ENCODE measurements at places on chromosomes 3 and 15. TPM values are rescaled to one million over a fixed set of nuclear protein-coding genes. Genes with fewer than 3 reads are reported as not detected.

The ZBTB47 gene
- polyA plus RNA-seq: 7.7 TPM

The ANKRD63 gene
- not detected for polyA plus RNA-seq

The SSR3 gene
- 90.2 TPM for polyA plus RNA-seq

The NANOGP8 gene
- polyA plus RNA-seq: 0.16 TPM

The CYP8B1 gene
- polyA plus RNA-seq: not detected

The POTEB3 gene
- not detected for polyA plus RNA-seq

The CAV3 gene
- polyA plus RNA-seq: not detected

The OR5K3 gene
- not detected for polyA plus RNA-seq

The LARP6 gene
- polyA plus RNA-seq: 23.6 TPM

The HCN4 gene
- polyA plus RNA-seq: 0.03 TPM

The SLC28A2 gene
- not detected for polyA plus RNA-seq

The IL20RB gene
- 0.82 TPM for polyA plus RNA-seq

The SOX2 gene
- 0.24 TPM for polyA plus RNA-seq

The DNAH12 gene
- 0.28 TPM for polyA plus RNA-seq

The GPR176 gene
- polyA plus RNA-seq: 3.0 TPM

The XCR1 gene
- 0.04 TPM for polyA plus RNA-seq

The TM6SF1 gene
- 3.4 TPM for polyA plus RNA-seq

The CCDC13 gene
- 0.75 TPM for polyA plus RNA-seq

The ROBO2 gene
- 7.3 TPM for polyA plus RNA-seq

The STXBP5L gene
- 2.5 TPM for polyA plus RNA-seq

The SLCO2A1 gene
- polyA plus RNA-seq: 23.6 TPM

The GNAT1 gene
- not detected for polyA plus RNA-seq

The RTP3 gene
- polyA plus RNA-seq: not detected

The ITIH4 gene
- 14.2 TPM for polyA plus RNA-seq

The SLC12A1 gene
- polyA plus RNA-seq: not detected

The DUOXA1 gene
- polyA plus RNA-seq: 0.77 TPM

The CCK gene
- not detected for polyA plus RNA-seq

The ATP10A gene
- 3.2 TPM for polyA plus RNA-seq

Data from ovary (tissue), 10 donors.